IMR-90 (cell line): ENCODE measurements at places on chromosomes 5 and 9. TPM values are rescaled to one million over a fixed set of nuclear protein-coding genes. Genes with fewer than 3 reads are reported as not detected.

GRCh38 chr5:78328585-78329173, 31.7 kb upstream of the SCAMP1 start:
- DNase-seq, result peak; percentile 40

DNA sequence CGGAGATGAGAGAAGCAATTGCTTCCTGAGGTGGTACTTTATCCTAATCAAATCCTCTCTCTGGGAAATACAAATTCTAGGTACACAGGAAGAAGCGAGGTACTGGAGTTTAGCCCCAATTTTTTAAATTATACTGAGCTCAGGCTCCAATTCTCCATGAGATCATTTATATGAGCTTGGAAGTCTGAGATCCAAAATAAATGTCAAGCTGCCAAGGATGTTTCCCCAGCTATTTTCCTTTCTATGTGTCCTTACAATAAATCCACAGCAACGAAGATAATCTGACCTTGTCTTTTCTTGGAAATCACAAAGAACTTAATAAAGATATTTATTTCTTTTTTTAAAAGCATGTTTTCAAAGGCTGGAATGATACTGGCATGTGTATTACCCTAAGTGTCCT, 597.3 kb downstream of the GABRG2 start:
- no peak for DNase-seq

The PRELID2 gene
- 8.6 and 13.9 TPM in 2 replicates for total RNA-seq

DNA sequence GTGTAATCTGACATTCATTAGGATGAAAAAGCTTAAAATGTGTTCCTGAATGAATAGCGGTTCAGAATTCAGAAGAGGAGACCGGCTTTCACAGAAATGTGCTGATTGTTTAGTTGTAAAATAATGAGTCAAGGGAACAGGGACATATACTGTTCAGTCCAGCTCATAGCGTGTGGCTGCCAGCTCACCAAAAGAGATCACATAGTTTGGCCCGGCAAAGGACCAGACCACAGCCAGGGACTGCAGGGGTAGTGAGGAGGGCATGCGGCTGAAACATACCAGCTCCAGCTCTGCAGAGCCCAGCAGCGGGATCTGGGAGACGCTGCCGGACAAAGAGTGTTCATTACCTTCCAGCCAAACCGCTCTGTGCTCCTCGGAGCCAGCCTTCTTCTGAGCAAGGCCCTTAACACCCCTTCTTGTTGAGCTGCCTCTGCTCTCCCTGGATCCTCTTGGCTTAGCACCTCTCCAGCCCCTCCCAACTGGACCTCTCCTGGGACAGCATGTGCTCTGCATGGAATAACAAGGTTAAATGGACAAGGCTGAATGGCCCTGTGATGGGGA, 116.8 kb upstream of the CNTLN start:
- peak; percentile 75 for DNase-seq

- DNase-seq, result peak; percentile 40
These were observed 684 bp upstream of the JMY start for GRCh38 chr5:79235261-79235633.

The PCDHA6 gene
- total RNA-seq, result under 0.01 TPM in 1 of 2 replicates, not detected in the other

The PROB1 gene
- under 0.01 TPM in 2 replicates for total RNA-seq

GRCh38 chr5:133199417-133200178, 147.8 kb downstream of the HSPA4 start:
- no peak for DNase-seq

The TICAM2 gene
- 4.3 and 6.9 TPM in 2 replicates for total RNA-seq

- peak; percentile 22 for DNase-seq
These were observed 158.7 kb downstream of the ARRDC3 start for GRCh38 chr5:91224456-91224855.

The SCGB3A1 gene
- not detected in 2 replicates for total RNA-seq

- DNase-seq, result no peak
These were observed 15.2 kb upstream of the SPATA9 start for GRCh38 chr5:95697781-95698681.

DNA sequence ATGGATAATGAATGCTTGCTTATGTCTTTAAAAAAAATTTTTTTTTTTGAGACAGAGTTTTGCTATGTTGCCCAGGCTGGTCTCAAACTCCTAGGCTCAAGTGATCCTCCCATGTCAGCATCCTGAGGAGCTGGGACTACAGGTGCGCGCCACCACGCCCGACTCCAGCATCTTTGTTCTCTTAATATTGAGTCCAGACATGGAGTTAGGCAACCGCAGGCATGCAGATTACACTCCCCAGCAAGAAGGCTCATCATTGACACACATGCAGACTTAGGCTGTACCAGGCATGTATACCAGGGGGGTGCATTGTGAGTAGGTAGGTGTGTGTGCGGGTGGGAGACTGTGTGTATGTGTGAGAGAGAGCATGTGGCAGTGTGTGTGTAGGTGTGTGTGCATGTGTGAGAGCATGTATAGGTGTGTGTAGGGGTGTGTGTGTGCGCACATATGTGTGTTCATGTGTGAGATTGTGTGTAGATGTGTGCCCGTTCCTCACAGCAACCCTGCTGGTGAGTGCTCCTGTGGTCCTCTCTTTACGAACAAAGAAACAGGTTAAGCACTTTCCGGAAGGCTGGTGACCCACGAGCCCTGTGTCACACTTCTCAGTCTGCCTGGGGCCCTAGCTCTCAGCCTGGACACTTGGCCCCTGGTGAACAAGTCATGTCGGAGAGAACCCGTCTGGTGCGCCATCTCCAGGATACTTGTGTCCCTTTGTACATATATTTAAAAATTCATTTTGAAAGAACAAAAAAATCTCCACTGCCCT, 6.2 kb downstream of the OBP2B start:
- DNase-seq, result no peak

The GDNF gene
- total RNA-seq, result 0.18 and 0.28 TPM in 2 replicates

DNA sequence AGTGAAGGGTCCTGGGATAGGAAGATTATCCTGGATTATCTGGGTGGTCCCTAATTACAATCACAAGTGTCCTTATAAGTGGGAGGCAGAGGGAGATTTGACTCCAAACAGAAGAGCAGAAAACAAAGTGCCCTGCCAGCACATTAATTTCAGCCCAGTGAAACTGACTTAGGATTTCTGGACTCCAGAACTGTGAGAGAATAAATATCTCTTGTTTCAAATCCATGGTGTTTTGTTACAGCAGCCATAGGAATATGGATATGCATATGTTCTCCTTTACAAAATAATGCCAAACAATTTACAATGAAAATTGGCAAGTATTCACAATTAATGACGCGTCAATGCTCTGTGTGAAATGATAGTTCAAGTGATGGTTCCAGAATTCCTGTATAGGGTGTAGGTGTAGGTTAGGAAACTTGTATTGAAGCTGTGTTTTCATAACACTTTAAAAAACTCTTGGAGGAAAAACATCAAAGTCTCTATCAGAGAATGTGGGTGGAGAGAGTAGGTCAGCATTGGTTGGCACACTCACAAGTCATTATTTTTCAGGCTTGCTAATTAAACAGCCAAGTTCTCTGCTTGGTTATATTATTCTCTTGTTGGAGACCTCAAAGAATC, 19.9 kb upstream of the PLPP1 start:
- no peak for DNase-seq

- DNase-seq, result no peak
These were observed 39.0 kb downstream of the EXOC3 start for GRCh38 chr5:482021-482420.

DNA sequence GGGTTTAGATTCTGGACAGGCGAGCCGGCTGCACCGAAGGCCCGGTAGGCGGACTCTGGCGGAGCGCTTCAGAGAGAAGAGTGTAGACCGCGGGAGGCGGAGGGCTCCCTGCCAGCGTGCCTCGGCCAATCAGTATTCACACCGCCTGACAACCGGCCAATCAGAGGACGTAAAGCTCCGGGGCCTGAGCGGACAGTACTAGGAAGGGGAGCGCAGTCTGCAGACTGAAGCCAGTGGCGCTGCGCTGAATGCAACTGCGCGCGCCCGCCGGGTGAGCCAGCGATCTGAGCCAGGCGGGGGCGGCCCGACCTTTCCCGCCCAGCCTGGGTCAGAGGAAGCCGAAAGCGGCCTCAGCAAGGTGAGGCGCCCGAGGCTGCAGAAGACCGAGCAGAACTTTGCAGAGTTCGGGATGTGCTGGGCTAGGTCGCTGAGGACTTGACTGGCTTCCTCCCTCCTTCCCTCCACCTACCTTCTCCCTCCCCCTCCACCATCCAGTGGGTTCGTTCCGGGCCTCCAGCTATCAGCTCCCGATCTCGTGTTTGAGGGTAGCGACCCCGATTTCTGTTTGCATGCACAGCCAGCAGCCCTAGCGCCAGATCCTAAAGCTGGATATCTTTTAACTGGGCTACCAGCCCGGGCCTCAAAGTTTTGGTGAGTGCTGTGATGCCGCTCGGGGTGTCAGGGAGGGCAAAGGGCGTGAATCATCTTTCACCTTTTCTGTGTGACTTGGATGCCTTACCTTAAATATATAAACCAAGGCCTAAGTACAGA, at the start of gene DMRT2:
DMRT2 (plus strand) TSS at position 233 of the 771 bp plus-strand sequence. CDS start 1,257 bp downstream, outside the sequence.
- peak; percentile 43 for DNase-seq

DNA sequence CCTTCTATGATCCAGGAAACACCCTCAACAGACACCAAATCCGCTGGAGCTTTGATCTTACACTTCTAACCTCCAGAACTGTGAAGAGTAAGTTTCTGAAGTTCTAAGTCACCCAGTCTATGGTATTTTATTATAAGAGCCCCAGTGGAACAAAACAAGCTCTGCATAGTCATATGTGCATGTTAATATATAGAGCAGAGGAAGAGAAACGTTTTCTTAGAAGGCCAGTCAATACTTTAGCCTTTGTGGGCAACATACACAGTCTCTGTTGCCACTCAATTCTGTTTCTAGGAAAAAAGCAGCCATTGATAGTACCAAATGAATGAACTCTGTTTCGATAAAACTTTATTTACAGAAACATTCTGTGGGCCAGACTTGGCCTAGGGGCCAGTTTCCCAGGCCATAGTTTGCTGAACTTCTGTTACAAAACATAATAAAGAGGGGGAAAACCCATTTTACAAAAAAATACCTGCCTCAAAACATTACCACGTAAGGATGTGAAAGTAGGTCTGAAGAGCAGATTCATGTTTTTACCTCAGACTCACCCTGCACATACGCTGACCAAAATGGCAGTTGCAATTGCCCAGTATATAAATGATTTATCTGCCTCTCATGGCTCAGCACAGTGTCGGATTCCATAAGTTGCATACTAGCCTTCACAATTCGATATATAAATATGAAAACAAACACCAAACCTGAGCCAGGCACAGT, 350.5 kb downstream of the SLIT3 start:
- no peak for DNase-seq

The LMX1B gene
- not detected in 2 replicates for total RNA-seq

- DNase-seq, result peak; percentile 69
These were observed 1.9 kb downstream of the SPRY4 start for GRCh38 chr5:142322747-142323479.

The SLC9A3 gene
- total RNA-seq, result 0.56 and 0.72 TPM in 2 replicates

DNA sequence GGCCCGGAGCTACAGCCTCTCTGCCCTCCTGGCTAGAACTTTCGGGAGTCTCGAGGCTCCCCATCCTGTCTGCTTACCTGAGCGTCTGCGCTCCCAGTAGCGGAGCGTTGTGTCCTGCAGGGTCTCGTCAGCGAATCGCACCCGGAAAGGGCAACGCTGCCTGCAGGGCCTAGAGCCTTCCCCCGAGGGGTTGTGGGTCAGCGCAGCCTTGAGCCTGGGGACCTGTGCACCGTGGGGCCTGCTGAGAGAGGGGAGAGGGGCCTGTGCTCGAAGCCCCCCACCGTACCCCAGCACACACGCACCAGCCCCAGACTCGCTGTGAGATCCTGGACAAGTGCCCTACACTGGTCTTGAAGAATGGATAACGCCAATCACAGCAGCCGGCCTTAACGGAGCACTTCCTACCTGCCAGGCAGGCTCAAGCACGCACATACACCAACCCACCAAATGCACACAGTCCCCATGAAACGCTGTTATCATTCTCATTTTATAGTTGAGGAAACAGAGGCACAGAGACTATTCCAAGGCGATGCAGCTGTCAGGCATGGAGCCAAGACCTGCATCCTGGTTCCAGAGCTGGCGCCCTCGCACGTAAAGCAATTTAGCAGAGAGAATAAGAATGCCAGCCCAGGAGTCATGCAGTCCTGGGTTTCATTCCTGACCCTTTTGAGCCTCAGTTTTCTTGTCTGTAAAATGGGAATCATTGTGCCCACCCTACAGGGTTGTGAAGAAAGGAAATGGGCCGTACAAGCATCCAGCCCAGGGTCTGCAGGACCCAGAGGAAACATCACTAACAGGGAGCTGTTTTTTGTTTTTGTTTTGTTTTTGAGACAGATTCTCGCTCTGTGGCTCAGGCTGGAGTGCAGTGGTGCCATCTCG, 5.3 kb downstream of the C9orf50 start:
- no peak for DNase-seq

DNA sequence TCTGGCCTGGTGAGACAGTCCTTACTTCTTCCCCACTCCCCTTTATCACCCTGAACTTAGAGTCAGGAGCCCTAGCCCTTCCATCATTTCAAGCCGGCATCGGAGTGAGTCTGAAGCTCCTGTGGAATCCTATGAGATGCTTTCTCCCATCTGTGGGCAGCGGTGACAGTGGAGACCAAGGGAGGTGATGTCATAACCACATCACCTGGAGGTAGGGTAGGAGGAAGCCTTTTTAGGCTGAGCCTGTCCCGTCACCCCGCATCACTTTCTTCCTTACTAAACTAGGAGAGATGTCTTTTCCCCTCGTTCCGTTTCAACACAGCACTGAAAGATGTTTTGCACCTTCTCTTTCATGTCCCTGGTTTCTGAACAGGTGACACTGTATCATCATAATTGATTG, 124.1 kb upstream of the WWC1 start:
- no peak for DNase-seq

The KIF24 gene
- 2.5 and 3.0 TPM in 2 replicates for total RNA-seq

The DNM1 gene
- total RNA-seq, result 11.4 and 13.6 TPM in 2 replicates

The FOXB2 gene
- total RNA-seq, result not detected in 2 replicates

The GRIN3A gene
- not detected in 2 replicates for total RNA-seq

DNA sequence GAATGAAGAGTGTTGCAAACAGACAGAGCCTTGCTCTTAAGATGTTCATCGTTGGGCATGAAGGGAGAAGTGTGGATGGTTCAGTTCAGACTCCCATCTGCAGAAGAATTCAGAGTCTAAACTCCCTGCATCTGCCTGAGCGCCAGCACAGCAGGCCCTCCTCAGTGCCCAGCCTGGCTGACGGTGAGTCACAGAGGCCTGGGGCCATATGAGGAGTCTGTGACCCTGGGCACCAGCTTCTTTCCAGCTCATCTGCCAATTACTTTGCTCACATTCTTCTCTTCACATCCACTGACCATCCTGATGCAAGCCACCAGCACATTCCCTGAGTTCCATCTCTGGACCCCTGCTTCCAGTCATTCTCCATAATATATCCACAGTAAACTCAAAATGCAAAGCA, 401.1 kb upstream of the TRPC7 start:
- no peak for DNase-seq

- DNase-seq, result no peak
These were observed 7.3 kb downstream of the RNF14 start for GRCh38 chr5:141976176-141976575.

The TAF1L gene
- under 0.01 TPM in 1 of 2 replicates, not detected in the other for total RNA-seq

GRCh38 chr9:115999498-115999897, 154.1 kb upstream of the PAPPA start:
- peak; percentile 73 for DNase-seq

GRCh38 chr5:133662578-133662977, 50.2 kb upstream of the FSTL4 start:
- DNase-seq, result no peak

The ADGRV1 gene
- under 0.01 TPM in 2 replicates for total RNA-seq

GRCh38 chr5:129743541-129744187, 4.2 kb upstream of the MINAR2 start:
- DNase-seq, result no peak

The CCDC112 gene
- total RNA-seq, result 2.0 and 5.0 TPM in 2 replicates

GRCh38 chr5:52856564-52856963, 68.8 kb downstream of the ITGA1 start:
- peak; percentile 72 for DNase-seq

The TMEFF1 gene
- 0.90 and 1.9 TPM in 2 replicates for total RNA-seq

The KIF20A gene
- 106 and 119 TPM in 2 replicates for total RNA-seq

- DNase-seq, result no peak
These were observed 6.5 kb downstream of the RPS6 start for GRCh38 chr9:19373527-19373926.
